ENCODE measurements at places on chromosomes 3 and 15.

DNA sequence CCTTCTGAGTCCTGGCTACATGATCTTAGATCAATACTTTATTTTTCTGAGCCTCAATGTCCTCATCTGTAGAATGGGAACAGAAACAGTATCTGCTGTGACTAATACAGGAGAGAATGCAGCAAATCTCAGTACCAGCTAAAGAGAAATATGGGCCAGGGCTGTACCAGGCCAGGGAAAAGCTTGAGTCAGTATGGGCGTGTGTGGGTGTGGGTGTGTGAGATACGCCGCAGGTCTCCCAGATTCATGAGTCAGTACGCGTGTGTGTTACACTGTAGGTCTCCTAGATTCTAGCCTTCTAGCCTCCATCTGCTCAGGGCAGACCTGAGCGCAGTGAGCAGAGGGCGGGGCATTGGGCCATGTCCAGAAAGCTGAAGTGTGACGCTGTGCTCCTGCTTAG lies 15.2 kb downstream of the GNAI2 start:
- DNase-seq = no peak

DNA sequence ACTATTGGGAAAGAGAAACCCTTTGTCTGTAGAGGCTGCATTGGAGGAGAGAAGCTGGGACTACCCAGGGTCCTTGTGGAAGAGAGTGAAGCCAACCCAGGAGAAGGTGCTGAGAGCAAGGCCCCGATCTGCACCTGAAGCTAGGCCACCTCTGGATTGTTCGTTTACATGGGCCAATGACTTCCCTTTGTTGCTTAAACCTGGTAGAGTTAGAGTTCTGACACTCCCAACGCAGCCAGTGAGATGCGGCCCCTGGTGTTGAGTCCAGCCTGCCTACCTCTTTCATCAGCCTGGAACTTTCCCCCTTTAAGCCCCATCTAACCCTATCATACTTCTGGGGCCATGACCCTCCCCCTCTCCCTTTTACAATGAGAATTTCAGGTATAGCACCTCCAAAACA lies 30.8 kb downstream of the CCDC13 start:
- no peak for DNase-seq

DNA sequence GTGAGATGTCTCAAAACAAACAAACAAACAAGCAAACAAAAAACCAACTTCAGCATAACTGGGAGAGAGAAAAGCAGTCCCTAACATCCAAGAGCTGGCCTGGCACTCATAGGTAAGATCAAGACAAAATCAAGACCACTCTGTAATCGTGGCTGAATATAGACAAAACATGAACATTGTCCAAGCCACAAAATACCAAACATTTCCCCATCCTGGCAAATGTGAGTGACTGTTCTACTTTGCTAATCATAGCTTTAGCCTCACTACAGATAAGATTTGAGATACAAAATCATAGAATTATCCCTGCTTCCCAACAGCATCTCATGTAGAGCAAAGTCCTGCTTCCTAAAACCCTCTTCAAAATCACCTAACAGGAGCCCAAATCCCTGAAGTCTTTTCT lies 116.7 kb upstream of the PRTG start:
- DNase-seq = no peak

- DNase-seq = no peak
These were observed 232.0 kb upstream of the STT3B start for GRCh38 chr3:31300456-31301443.

GRCh38 chr3:79766496-79767193 lies 1.2 kb downstream of the ROBO1 start:
- peak; percentile 45 for DNase-seq

GRCh38 chr15:91135201-91136130 lies 35.4 kb downstream of the SV2B start:
- no peak for DNase-seq

DNA sequence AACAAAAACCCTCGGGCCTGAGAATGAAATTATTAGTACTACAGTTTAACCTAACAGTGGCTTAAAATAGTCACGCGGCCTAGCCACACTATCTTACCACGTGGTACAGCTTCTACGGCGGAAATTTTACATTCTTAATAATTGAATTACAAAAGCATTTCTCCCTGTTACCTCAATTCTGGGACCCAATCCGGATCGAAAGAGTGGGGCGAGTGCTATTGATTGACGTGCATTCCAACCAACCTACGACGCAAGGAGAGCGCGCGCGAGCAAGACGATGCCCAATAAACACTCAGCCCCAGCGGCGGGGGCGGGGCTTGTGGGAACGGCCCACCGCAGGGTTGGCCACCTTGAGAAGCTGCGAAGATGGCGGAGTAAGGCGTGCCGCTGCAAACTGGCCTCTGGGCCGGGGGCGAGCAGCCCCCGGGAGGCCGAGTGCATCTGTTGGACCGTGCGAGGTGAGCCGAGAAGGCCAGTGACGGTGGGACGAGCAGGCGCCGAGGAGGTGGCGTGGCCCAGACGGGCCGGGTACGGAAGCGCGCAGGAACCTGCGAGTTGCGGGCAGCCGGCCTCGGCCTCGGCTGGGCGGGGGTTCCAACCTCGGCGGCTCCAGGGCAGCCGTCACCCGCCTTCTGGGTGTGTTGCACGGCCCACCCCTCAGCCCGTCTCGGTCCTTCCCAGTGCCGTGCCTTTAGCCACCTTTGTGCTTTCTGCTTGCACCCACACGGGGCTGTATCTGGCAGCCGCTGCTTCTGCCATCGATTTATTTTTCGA lies 48.6 kb downstream of the OIP5 start:
- peak; percentile 98 for DNase-seq

Data from right kidney (tissue), 9 donors.